D721Med (cell line): ENCODE measurements at places on chromosomes 1 and 21.

DNA sequence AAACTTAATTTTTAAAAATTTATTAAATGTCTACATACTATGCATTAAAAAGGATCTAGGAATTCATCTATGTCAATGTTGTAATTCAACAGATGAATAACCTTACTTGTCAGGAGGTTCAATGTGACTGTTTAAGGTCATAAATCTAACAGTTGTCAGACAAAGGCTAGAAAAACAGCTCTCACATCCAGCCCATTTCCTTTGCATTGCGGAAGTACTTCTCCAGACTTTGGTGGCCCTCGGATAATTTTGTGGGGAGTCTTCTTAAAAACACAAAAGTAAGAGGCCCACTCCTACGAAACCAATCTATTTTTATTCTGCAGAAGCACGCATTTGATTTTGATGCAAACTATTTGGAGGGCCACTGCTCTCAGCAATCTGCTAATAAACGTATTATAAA lies 122.6 kb upstream of the CHRM3 start:
- DNase-seq: no peak

DNA sequence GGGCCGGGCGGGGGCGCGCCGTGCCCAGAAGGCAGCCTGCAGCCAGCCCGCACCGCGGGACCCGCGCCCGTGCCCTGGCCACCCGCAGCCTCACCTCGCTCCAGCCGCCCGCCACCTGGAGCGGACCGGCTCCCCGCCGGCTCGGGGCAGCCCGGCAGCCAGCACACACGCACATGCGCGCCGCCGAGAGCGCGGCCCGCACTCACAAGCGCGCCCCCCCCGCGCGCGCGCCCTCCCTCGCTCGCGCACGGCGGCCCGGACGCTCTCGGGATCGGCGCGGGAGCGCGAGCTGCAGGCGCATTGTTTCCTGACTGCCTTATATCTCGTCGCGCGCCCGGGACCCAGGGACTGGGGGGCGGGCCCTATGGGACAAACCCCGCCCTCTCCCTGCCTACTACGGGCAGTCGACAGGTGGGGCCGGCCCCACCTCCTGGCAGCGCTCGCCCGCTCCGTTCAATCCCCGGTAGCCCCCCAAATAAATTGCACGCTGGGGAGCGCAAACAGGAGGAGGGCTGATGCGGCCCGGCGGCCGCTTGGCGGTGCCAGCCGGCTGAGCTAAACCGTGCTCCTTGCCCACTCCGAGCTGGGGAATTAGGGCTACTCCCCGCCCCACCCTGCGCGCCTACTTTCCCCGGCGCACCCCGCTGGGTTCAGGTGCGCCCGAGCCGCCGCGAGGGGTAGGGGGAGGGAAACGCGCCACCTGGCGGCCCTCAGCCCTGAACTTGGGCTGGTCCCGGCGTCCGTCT lies at the start of gene MYCL:
TSS of gene MYCL (minus strand) at position 204 of the 746 bp plus-strand sequence. CDS start 483 bp downstream, outside the sequence.
- DNase-seq: peak; percentile 76

DNA sequence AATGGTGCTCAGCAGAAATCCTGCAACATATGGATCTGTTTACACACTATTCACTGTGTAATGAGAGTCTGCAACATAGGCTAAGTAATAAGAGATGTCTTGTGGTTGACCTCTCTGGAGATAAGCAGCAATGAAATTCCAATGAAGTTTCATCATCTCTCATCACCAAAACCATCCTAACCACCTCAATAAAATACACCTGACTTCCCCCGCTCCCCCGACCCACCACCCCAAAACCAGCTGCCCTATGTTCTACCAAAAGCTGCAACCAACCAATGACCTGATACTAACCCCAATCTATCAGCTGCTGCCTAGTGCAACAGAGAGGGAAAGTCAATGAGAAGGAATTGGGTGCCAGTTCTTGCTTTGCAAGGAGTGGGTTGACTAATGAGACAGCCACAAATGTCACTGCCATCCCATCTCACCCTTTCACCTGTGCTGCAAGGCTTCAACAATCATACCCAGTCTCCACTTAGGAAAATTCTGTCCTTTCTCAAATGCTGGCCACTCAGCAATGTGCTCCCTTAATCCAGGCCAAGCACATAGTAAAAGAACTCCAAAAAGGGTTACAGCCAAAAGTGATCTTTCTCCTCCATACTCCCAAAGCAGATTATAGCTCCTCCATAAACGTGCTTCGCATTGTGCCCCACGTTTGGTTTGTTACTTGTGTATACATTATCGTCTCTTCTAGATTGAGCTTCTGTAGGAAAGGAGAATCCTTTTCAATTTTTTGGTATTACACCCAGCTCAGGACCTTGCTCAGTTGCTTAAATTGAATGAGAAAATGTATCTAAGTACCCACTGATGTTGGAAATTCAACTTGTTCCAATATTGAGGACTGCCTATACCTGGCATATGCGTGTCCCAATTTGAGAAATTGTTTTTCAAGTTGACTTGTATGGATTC lies 29.0 kb downstream of the MRPL39 start:
- DNase-seq: no peak

- DNase-seq: no peak
These were observed 1.1 kb upstream of the ARHGAP30 start for GRCh38 chr1:161070761-161071160.

DNA sequence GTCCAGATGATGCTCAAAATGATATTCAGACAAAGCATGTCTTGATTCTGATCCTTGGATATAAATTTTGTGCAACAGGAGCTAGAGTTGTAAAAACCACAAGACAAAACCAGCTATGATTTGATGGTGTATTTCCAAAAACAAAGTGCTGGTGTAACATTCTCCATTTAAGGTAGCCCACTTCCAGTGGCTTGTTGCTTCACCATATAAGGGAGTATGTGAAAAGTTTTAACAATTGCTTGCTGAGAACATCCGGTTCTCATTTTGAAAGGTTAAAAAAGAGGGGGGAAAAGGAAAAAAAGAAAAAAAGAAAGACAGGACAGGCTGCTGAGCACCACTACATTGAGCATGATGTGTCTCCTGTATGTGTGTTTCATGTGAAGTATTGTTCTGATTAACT lies 123.6 kb downstream of the MACF1 start:
- no peak for DNase-seq

DNA sequence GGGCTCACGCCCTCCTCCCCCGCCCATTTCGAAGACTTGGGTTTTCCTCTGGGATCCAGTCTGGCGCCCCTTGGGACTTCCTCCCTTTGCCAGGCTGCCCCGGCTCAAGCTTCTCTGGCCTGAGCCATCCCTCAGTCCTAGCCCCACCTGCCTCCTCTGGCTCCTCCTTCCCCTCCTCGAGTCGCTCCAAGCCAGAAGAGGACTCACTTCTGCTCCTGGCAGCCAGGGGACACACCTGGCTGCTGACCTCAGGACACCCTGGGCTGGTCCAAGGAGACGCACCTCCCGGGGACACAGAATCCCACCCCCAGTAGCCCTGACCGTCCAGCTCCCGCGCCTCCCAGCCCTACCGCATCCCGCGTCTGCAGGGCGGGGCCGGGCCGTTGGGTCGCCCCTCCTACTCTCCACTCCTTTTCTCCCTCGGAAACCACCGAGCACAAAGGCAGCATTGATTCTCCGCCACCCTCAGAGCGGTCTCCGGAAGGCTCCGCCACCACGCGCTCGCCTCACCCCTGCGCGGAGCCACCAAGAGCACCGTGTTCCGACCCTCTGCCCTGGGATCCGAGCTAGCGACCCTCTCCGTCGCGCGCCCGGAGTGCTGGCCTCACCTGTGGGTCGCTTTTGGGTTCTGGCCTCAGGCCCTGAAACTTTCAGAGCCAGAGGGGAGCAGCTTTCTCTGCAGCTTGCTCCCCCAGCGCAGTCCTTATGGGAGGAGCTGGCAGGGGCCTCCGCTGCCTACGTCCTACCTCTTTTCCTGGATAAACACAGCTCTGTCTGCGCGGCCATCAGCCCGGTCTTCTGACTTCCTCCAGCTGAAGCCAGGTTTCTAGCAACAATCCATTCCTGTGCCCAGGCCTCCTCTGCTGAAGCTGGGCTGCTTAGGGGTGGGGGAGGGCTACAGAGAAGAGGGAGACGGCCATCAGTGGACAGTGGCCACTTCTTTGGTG lies at the start of gene C2CD4D:
TSS of gene C2CD4D (minus strand) at position 364 of the 947 bp plus-strand sequence. CDS start 831 bp downstream, outside the sequence.
- DNase-seq: no peak

DNA sequence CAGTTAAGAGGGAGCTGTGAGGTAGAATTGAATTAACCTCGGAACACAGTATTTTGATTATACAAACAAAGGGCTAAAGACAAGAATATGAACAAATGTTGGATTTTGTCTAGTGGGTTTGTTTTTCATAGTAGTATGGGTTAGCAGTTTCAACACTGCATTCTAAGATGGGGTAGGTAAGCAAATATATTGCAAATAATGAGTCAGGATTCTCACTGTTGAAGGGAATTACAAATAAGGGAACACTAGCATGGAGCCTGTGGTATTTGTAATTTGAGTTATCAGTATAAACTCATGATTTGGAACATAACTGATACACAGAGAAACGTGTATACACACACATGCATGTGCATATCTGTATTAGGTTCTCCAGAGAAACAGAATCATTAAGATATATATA lies 44.5 kb downstream of the CD55 start:
- no peak for DNase-seq

GRCh38 chr1:6317098-6317760 lies 56.3 kb upstream of the GPR153 start:
- DNase-seq: no peak

DNA sequence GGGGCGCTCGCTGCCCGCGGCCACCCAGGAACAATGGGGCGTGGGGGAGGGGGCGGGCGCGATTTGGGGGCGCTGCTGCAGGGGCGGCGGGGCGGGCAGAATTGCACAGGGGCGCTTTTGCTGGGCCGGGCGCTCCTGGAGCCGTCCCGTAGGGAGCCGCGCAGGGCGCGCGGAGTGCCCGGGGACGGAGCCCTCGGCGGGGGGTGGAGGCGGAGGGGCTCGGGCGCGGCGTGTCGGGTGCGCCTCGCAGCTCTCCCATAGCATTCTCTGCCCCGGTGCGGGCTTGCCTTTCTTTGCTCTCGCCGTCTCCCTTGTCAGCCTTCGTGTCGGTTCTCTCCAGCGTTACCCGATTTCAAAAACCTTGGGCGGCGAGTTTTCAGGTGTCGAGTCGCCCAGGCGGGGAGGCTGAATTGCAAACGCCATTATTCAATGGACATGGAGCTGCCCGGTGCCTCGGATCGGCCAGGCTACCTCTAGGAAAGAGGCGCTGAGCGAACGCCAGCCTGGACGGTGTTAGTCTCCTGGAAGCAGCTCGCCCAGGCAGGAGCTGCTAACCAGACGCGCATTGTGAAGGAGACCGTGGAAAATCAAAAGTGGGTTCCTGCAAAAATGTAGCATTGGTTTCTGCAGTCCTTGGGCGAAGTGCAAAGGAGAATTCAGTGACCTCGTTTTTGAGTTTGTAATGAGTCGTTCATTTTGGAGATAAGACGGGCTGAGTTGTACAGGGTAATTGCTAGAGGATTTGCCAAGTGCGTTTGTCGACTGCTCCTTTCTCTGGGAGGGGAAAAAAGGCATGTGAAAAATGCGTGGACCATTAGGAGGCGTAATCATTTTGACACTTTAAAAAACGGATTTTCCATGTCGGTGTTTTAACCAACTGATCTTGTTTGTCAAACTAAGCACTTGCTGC lies 626 bp downstream of the CXADR start:
- peak; percentile 19 for DNase-seq

- DNase-seq: no peak
These were observed 10.2 kb downstream of the PRKAB2 start for GRCh38 chr1:147162093-147162492.

DNA sequence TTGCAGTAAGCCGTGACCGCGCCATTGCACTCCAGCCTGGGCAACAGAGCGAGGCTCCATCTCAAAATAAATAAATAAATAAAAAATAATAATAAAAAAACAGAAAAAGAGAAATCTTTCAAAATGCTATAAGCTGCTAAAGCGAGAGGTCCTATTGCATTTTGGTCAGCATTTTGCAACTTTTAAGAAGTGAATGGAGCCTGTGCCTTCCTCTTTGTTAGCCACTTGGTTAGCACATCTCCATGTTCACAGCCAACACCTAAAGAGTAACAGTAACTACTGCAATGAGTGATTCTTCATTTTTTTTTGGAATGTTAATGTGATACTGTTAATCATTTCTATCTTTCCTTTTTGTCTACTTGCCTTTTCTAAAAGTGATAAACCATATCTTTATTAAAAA lies 80.6 kb downstream of the ERG start:
- DNase-seq: no peak

GRCh38 chr1:75135573-75136194 lies 1.5 kb downstream of the LHX8 start:
- DNase-seq: no peak

- DNase-seq: no peak
These were observed 275.2 kb upstream of the NEGR1 start for GRCh38 chr1:72557446-72558049.

DNA sequence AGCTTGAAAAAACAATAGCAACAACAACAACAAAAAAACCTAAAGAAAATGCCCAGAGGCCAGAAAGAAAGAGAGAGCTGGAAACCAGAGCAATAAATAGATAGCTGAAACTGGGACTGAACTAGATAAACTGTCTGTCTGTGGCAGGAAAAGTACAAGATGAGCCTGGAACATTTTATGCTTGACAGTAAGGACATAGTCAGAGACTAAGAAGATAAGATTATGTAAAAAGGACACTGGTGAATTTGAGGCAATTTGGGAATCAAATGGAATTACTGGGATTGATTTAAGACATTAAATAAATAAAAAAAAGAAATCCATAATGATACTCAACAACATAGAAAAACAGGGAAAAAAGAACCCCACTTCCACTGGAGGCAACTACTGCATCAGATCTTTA lies 1.7 kb upstream of the KIFAP3 start:
- DNase-seq: no peak

- no peak for DNase-seq
These were observed 58.2 kb downstream of the FNBP1L start for GRCh38 chr1:93506126-93506525.

- DNase-seq: no peak
These were observed 96.8 kb downstream of the NRIP1 start for GRCh38 chr21:14968029-14968428.

DNA sequence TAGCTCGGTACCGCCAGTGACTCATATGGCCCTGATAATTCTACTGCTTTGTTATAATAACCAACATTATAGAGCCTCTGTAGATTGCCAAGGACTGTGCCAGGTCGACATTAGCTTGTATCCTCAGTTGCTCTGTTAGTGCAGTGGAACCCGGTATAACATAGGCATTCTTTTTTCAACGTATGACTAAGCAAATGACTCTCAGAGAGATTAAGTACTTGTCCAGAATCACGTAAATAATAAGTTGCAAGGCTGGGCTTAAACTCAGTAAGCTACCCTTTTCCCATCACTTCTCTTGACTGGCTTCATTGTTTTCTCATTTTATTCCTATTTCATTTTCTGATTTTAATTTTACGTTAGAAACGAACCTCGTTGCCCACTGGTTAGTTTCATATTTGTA lies 85.1 kb downstream of the UBE4B start:
- no peak for DNase-seq

GRCh38 chr1:61344696-61345095 lies 262.3 kb downstream of the NFIA start:
- no peak for DNase-seq

GRCh38 chr21:42061195-42061985 lies 9.7 kb upstream of the UMODL1 start:
- DNase-seq: no peak
